ENCODE measurements at places on chromosomes 1 and 21.

DNA sequence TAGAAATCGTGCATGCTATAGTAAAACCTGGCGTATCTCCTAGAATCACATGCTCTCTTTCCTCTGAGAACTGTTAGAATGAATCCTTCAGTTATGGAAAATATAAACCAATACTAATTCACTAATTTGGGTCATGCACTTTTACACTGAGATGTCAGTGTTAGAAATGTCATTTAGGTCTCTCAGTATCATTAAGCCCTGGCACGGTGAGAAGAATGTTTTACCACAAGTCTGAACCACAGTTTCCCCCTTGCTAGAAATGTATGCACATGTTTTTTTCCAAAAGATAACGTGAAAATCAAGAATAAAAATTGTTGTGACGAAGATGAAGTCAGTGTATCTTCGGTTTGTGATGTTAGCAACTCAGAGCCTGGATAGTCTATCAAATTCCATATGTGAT is 1062.7 kb upstream of the NCAM2 start:
- DNase-seq, result no peak

GRCh38 chr1:171809834-171810233 is 28.4 kb downstream of the METTL13 start:
- no peak for DNase-seq

DNA sequence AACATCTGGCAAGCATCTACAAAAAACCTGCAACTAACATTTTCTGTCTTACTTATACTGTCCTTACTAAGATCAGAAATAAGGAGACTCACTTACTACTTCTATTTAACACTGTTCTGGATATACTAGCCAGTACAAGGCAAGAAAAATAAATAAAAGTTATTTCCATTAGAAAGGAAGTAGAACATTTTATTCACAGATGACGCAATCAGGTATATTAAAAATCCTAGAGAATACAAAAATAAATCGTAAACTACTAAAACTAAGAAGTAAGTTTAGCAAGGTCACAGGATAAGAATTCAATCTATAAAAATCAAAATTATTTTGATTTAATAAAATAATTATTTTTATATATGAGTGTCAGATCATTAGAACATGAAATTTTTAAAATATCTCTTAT is 264.6 kb downstream of the BARHL2 start:
- no peak for DNase-seq

- no peak for DNase-seq
Observed at GRCh38 chr1:30879126-30879786, 29.3 kb downstream of the SDC3 start.

- DNase-seq, result peak; percentile 44
Observed at GRCh38 chr1:158117854-158118704, 62.6 kb upstream of the CD1D start.

GRCh38 chr1:27967884-27968466 is 8.2 kb downstream of the XKR8 start:
- DNase-seq, result no peak

DNA sequence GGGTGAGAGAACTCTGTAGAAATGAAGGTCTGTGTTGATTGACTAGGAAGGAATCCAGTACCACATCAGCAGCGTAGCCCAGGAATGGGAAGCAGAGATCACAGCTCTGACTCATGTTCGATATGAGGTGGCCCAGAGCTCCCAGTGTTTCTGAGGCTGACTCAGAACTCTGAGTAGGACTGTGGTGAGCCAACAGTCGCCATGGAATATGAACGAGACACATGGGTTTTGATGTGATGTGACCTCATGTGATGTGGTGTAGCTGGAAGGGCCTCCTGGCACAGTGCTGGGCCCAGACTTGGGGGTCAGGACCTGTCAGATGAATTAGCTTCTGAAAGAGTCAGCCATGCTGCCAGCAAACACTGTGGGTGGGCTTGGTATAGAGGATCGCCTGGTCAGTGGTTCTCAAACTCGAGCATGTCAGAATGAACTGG is 237.0 kb downstream of the MRPL39 start:
- no peak for DNase-seq

DNA sequence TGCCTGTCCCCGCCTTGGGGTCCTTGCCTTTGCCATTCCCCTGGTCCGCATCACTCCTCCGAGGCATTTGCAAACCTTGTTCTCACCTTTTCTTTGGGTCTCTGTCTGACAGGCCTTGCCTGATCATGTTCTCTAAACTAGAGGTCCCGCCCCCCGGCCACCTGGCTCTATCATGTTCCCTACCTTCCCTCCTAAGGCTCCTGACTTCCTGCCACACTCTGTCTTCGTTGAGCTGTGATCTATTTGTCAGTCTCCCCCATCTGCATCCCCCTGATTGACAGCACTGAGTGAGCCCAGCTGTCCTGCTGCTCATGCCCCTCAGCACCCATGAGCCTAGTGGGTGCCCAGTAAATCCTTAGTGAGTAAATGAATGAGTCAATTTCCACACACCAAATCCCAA is 22.8 kb downstream of the ERG start:
- DNase-seq, result no peak

DNA sequence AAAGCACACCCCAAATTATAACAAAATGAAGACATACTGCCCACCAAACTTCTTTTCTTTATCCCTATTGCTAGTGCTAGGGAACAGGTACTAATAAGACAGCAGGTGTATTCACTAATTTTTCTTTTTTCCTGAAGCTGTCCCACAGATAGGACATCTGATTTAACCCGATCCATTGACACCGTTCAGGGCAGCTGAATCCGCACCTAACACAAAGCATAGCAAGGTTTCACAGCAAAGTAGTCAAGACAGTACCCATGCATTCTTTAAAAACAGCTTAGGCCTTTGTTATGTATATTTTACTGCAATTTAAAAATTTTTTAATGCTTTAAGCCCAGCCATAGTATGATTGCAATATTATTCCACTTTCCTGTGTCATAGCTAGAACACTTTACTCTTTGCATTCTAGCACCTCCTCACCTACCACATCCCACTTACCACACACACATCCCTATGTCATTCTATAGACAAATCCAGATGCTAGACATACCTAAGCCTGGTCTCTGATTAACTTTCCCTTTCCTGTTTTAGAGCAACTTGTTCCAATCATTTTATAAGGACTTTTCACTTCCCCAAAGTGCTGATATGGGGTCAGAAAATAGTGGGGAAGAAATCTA is 40.4 kb downstream of the GATAD2B start:
- DNase-seq, result no peak

- DNase-seq, result no peak
Observed at GRCh38 chr21:24179110-24179509, 1428.2 kb downstream of the MRPL39 start.

- DNase-seq, result no peak
Observed at GRCh38 chr21:29007810-29008209, 11.3 kb downstream of the RWDD2B start.

GRCh38 chr1:162218975-162219374 is 149.5 kb downstream of the NOS1AP start:
- DNase-seq, result no peak

- no peak for DNase-seq
Observed at GRCh38 chr21:38171723-38172344, 85.0 kb upstream of the KCNJ15 start.

DNA sequence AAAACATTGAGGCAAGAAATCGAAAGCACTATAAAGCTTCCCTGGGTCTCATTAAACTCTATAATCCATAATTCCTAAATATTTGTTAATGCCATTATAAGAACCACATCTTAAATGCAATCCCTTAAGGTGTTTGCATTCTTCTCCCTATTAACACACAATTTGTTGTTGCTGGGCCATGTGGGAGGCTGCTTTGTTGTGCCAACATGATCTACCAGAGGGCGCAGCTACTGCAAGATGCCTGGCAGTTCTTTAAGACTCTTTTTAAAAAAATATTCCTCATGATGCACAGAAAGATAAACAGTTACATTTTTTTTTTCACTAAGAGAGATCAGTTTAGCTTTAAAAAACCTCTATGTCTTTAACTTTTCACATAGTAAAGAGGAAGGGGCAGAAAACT is 39.0 kb upstream of the BCAS2 start:
- DNase-seq, result no peak

DNA sequence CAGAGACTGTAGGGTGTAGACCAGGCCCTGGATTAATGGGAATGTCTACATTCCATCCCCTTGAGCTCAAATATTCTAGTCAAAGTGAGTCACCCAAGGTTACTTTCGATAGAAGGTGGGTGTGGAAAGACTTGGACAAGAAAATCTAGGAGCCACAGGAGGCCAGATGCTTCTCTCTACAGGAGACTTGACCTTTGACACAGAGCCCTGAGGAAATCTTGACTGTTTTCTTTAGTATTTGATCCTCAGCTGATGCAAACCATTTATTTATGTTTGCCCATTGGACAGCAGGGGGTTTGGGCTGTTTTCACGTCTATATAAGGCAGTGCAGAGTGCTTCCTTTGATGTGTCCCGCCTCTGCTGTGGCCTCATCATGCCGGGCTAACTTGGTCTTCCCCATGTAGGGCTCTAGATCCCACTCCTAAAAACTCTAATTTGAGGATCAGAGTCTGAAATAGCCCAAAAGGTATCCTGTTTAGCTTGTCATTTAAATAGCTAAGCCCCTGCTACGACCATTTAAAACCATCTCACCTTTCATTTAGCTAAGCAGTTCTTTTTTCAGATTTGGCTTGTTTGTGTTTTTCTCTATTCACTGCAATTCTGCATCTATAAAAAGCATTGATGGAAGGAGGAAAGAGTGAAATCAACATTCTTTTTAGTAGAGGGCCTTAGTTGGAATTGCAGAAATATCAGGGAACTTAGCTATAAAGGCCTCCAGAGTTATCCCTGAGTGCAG is 15.5 kb upstream of the MAP3K7CL start:
- no peak for DNase-seq

DNA sequence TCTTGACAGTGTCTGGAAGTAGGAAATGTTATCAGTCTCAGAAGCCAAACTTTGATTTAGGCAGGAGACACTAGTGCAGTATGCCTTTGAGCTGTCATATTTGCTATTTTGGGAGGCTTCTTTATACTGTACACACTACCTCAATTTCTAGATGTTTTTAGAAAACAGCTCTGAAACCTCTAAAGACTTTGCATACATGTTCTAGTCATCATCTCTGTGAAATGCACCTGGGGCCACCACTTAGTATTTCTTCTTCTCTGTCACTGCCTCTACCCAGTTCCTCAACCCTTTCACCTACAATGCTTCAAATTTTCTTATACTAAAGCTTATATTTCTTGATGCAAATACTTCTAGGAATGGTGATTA is 29.1 kb upstream of the PLA2G4A start:
- no peak for DNase-seq

DNA sequence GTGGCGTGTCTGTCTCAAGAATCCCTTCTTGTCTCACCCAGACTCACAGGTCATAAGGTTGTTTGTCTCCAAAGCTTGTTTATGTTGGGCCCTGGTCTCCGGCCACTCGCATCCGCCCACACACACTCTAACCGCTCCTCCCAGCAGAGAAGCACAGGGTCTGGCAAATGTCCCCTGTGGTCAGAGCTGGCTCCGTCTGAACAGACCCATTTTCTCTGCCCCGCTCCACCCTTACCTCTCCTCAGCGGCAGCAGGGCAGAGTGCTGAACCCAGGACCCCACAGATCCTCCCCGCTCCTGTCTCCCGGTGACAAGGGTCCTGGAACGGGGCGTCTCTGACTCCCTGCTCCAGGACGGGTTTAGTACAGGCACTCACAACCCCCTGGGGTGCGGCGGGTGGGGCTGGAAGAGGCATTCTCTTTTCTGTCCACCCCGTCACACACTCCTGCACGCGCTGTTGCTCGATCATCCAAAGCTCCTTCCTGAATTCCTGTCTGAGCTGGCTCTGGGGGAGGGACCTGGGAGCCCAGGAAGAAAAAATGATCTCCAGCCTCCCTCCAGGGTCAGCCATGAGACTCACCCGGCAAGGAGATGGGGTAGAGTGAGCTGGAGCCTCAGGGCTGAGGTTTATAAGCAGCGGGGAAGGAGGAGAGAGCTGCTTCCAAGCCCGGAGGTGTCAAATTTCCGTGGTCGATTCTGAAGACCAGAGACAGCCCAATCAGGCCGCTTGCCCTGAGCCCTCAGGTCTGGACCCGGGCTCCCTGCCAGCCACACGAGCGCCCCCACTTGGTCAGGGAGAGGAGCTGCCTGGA is at the start of gene S100A13:
Gene S100A13, minus strand, starts transcription at position 602 of the 811 bp plus-strand sequence. CDS start 1,033 bp downstream, outside the sequence.
- no peak for DNase-seq

DNA sequence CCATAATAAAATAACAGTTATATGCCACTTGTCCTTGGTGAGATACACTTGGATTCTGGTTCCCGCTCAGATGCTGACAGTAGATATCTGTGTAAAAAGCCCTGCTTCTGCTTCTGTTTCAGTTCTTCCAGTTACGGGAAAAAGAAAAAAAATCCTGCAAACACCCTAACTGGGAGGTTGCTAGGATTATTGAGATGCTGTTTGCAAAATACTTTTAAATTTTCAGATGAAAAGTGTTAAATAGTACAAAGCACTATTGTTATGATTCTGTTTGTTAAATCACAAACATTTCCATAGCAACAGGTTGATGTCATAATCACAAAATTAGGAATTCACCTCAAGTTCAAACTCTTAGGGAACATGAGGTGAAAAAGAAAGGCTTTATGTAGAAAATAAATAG is 232.3 kb downstream of the HMCN1 start:
- no peak for DNase-seq

DNA sequence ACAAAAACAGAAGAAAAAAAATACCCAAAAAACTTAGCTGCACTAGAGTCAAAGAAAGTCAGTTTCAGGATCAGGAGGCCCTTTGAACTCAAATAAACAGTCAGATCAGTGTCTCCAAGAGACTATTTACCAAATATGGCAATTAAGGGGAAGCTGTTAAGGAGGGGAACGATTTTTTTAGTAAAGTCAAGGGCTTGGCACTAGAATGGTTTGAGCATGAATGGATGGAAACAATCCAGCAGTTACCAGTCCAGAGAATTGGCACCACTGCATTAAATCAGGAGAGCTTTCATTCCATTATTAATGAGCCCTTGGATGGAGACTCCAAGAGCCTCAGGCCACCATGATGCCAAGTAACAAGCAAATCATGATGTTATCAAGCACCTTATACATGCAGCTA is 7.2 kb downstream of the TRAPPC3 start:
- DNase-seq, result no peak

- DNase-seq, result no peak
Observed at GRCh38 chr1:21775985-21776562, 6.9 kb downstream of the USP48 start.

DNA sequence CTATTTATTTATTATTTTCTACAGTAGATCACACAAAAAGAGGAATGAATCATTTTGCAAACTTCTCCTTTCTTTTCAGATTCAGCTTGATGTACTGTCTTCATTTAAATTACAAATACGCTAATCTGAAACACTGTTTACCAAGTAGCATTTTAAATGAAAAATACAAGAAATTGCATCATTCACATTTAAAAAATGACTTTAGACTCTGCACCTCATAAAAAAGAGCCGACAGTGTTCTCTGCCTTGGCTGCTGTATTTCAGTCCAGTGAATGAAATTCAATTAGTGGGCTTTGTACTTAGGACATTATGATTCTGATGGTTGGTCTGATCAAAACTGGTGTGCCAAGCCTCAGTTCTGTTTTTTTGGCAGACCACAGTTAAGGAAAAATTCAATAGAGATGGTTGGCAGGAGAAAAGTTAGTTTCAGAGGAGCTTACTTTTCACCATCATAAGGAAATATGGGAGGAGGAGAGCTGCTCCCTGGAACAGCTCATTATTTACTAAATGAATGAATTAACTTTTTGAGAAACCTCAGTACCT is 222.4 kb upstream of the ESRRG start:
- no peak for DNase-seq

Data from activated CD4-positive, alpha-beta T cell treated with anti-CD3 and anti-CD28 coated beads, Interleukin-2, amount 10 ng/mL, durations not matched to agents 7 days and 5 days (primary cell).